ENCODE measurements at places on chromosomes 3 and 15.

GRCh38 chr15:74782259-74783071 lies 585 bp downstream of the CSK start:
- no peak for DNase-seq

DNA sequence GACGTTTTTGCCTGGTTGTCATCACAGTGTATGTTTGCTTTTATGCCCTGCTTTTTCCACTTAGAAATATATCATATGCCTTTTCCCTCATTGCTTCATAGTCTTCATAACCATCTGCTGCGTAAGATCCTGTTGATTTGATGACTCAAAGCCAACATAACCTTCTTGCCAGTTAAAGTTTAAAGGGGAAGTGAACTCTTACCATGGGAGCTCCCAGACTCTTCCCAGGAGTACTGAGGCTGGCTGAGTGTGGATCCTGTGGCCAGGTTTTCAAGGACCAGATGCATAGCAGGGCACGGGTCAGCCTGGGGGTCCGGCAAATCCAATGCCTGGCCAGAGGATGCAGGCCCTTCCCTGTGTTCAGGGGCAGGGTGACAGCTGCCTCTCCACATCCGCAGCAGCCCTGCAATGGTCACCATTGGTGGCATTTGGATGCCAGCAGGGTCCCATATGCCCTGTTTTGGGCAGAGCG lies 42.0 kb upstream of the SACM1L start:
- DNase-seq, result peak; percentile 83

GRCh38 chr3:81443457-81443782 lies 318.0 kb downstream of the GBE1 start:
- DNase-seq, result no peak

GRCh38 chr3:42024591-42025351 lies 62.9 kb upstream of the ULK4 start:
- peak; percentile 55 for DNase-seq

DNA sequence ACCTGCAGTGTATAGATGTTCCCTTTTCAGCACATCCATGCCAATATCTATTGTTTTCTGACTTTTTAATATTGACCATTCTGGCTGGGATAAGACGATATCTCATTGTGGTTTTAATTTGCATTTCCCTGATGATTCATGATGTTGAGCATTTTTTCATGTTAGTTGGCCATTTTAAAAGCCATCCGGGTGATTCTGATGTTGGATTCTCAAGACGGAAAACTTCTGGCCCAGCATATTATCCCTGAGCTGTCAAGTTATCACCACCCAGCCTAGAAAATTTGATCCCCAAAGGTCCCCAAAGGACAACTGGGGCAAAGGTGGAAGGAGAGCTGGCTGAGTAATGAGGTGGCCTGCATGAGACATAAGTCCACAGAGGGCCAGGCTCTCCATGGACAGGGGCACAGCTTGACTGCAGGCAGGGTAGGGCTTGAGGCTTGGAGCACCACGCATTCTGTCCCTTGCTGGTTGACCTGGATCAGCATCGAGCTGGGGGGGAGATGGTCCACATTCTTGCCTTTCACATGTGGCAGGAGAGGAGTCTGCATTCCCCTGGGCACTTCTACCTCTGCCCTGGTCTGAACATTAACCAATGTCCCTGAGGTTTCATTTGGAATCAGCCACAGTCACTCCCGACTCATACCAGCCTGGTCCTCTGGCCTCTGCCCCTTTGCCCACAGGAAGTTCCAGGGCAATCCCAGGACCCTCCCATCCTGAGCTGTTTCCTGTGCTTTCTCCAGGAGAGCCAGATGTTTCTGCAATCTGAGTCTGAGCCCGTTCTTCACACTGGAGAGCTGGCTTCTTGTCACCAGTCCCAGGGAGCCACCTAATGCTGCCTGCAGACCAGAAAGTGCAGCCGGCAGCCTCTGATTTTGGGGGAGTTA lies 69.2 kb downstream of the ISG20 start:
- peak; percentile 70 for DNase-seq

DNA sequence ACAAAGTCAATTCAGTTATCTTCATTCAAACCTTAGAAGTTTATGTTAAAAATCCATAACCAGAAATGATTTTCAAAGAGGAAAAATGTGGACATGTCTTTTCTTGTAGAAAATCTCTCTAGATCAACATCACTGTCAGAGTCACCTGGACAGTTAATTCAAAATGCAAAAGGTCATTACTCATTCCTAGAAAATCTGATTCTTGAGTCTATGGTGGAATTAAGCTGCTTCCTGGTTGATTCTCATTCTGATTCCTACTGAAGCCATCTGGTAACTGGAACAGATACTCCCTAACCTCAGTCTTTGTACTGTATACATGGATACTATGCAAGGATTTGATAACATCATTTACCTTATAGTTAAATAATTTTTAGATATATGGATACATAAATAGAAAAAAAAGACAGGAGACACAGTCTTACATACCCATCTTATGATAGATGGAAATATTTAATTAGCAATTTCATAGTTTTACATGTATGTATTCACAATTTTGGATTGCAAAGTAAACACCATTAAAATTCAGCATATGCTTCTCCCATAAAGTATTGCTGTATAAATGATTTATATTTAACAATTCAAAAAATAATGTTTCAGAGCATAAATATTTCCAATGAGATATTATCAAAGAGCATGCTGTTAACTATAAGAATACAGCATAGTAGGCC lies 693.2 kb upstream of the CCDC54 start:
- no peak for DNase-seq

DNA sequence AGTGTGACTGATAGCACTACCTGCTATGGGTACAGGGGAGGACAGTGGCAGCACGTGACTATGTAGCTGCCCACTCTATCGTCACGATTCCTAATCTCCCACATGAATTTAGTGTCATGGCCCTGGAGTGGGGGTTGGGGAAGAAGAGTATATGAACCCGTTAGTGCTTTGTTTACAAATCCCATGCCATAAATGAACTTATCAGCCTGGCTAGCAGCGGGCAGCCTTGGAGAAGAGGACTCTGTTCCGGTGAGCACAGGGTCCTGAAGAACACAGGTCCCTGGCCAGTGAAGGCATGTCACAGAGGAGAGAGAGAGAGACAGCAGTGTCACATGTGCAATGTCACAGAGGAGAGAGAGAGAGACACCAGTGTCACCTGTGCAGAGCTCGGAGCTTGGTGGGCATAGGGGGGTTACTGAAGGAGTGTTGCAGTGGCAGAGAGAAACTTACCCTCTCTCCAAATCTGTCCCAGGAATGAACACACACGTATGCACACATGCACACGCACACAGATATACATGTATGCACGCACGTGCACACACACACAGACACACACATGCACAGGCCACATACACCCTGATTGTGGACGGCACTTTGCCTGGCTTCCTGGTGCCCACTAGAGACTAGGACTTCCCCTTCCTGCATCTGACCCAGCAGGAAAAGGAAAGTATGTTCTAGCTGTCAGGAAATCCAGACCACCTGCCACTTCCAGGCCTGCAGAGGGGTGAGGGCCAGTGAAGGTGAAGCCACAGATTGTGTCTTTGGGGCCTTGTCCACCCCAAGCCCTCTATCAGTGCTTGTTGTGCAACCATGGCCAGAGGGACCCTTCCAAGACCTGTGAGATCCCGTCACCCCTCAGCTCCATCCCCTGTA lies 26.3 kb downstream of the ITGA11 start:
- no peak for DNase-seq

DNA sequence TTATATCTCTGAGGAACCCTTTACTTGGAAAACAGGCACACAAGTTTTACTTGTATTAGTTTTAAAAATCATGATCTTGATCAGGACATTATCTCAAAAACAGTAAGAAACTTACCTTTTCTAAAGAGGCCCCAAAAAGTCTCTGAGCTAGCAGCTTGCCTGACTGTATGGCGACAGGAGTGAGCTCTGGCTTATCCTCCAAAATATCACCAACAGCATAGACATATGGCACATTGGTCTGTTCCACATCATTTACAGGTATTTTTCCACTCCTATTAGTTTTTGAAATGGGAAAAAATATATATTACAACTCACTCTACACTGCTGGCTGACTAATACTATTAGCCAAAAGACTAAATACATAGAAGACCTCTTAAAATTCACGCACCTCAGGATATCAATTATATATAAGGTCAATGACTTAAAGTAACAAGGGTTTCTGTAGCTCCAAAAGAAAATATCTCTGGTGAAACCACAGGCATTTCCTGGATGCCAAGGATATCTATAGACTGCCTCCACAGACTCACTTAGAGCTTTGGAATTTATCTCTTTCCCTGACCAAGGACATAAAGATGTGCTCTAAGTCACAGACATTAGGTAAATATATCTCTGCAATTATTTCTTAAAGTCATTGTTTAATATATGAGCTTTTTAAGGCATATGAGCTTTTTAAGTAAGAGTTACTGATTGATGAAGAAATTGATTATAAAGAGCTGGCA lies 33.1 kb downstream of the TXNRD3 start:
- DNase-seq, result peak; percentile 54

DNA sequence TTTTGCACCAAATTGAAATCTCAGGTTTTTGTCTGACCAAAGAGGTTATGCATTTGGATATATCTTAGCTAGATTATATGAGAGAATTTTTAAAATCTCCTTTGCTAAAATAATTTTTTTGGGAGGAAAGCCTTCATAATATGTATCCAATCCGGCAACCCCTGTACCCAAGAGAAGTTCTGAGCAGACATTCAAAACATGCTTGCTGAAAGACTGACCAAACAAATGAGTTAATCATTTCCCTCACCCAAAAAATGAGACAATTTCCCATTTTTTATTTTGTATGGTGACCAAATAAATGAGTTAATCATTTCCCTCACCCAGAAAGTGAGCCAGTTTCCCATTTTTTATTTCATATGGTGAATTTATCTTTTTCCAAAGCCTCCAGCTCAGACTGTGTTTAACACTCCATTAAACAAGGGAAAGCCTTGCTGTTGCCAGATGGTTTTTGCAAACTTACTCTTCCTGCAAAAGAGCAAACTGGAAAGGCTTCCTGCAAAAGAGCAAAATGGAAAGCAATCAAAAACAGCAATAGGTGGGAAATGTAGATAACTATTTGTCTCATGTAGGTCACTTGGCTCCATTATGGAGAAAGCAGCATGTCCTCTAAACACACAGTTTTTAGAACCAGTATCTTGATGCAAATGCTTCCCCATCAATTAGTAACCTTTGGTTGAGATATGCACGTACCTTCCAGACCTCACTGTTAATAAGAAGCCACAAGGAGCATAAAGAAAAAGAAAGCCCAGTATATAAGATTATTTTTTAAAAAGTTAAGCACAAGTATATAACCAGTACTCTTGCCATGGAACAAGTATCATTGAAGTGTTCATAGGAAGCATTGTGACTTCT lies 78.4 kb upstream of the OSTN start:
- no peak for DNase-seq

Measured in foreskin fibroblast (primary cell).